ENCODE measurements at places on chromosomes 1 and 21.

- no peak for DNase-seq
These were observed 10.8 kb upstream of the CFHR1 start for GRCh38 chr1:196808529-196809235.

DNA sequence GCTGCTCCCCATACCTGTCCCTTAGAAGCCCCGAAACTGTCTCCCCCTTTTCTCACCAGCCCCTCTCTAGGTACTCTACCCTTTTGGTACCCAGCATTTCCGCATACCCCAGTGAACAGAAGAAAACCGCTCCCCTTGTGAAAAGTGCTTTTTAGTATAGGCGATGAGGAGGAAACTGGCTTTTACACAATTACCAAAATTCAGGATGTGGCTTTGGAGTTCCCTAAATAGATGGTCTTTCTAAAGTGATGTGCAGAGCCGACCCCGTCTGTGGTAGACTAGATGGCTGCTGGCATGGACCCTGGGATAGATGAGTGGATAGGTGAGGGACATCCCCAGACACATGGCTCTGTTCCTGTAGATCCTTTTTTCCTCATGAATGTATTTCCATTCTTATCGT lies 2.6 kb upstream of the PER3 start:
- DNase-seq, result no peak

GRCh38 chr21:45835301-45836267 lies 146.0 kb upstream of the COL6A1 start:
- no peak for DNase-seq

- DNase-seq, result no peak
These were observed 5.6 kb downstream of the EPS8L3 start for GRCh38 chr1:109757936-109758786.

DNA sequence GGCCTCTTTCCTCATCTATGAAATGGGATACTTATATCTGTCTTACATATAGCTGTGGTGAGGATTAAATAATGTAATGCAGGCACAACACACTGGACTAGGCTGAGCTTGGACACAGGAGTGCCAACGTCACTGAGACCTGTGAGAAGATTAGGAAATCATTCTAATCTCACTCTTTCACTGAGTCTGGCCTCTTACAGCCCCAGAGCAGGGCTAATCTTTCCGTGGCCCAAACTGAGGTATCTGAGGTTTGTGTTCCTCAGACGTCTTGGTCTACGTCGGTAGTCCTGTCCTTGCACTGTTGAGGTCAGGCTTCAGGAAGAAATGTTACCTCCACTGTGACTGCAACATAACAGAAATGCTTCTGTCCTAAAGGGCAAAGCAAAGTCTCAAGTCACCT lies 22.6 kb upstream of the A3GALT2 start:
- DNase-seq, result no peak

GRCh38 chr1:169896013-169896412 lies 2.3 kb upstream of the SCYL3 start:
- no peak for DNase-seq

- DNase-seq, result no peak
These were observed 28.1 kb downstream of the ADAM30 start for GRCh38 chr1:119868176-119868575.

GRCh38 chr1:171019971-171020370 lies 70.7 kb upstream of the FMO3 start:
- no peak for DNase-seq

- no peak for DNase-seq
These were observed 16.1 kb upstream of the PDZK1IP1 start for GRCh38 chr1:47205918-47206317.

GRCh38 chr1:47191940-47192457 lies 2.2 kb upstream of the PDZK1IP1 start:
- no peak for DNase-seq

DNA sequence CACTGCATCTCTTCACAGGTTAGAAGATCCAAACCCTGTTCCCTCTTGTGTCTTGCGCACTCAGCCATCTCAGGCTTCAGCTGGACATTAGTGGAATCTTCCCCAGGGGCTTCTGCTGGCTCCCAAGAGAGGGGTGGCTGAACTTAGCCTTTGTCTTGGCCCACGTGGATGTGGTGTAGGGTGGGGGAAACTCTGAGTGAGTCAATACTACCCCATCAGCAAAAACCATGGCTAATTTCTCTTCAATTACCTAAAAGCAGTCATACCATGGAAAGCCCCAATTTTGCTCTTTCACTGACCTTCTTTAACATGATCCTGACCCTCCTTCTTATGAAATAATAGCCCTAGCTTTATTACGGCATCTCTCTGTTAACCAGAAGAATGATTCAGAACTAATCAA lies 72.5 kb upstream of the RAB3GAP2 start:
- DNase-seq, result no peak

GRCh38 chr1:94255476-94255875 lies 18.1 kb upstream of the ARHGAP29 start:
- DNase-seq, result no peak

GRCh38 chr1:37477198-37477931 lies 3.0 kb downstream of the ZC3H12A start:
- DNase-seq, result peak; percentile 71

- no peak for DNase-seq
These were observed 59.1 kb downstream of the CHD5 start for GRCh38 chr1:6121021-6121421.

DNA sequence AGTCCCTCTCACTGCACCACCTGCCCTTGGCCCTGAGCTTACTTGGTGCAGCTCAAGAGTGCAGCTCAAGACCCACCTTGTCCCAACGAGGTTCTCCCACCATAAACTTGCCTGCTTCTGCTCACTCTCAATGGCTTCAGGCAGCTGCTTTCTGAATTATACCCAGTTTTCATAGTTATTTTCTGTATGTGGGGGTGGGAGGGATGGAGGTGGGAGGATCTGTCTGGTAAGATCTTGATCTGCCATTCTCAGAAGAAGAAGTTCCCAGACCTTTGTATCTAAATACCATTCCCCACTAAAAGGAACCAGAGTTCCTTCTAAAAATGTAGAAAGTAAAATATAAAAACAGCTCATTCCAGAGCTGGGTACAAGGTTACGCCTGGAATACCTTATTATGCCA lies 111.5 kb downstream of the SIM2 start:
- no peak for DNase-seq

DNA sequence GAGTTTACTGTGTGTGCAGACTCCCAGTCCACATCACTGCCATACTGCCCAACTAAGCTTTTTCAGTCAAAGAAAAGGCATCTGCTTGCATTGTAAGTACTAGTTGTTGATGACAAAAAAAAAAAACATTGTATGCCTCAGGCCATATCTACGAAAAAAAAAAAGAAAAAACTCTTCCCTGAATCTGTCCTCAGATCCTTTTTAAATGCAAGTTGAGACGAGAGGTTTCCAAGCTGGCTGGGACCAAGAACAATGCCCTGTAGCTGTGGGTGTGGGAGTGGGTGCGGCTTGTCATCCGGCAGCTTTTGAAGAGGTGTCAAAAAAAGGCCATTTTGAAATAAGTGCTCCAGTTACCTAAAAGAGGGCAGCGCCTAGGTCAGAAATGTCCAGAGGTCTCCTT lies 29.2 kb upstream of the HHAT start:
- no peak for DNase-seq

DNA sequence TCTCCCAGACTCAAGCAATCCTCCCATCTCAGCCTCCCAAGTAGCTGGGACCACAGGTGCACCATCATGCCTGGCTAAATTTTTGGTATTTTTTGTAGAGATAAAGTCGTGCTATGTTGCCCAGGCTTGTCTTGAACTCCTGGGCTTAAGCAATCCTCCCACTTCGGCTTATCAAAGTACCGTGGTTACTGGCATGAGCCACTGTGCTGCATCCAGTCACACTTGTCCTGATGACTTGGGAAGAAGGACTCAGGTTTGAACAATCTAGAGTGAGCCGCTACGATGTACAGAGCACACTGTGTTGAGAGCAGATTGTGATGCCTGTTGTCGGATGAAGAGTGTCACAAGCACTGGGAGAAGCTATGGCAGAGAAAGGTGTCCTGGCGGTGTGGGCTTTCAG lies 27.2 kb downstream of the RNF187 start:
- DNase-seq, result no peak

Measured in activated gamma-delta T cell (primary cell).